Left cardiac atrium (tissue), 4 donors: ENCODE measurements at places on chromosomes 5 and 9.

GRCh38 chr5:81906086-81906485 lies 65.7 kb upstream of the ATG10 start:
- no peak for DNase-seq

DNA sequence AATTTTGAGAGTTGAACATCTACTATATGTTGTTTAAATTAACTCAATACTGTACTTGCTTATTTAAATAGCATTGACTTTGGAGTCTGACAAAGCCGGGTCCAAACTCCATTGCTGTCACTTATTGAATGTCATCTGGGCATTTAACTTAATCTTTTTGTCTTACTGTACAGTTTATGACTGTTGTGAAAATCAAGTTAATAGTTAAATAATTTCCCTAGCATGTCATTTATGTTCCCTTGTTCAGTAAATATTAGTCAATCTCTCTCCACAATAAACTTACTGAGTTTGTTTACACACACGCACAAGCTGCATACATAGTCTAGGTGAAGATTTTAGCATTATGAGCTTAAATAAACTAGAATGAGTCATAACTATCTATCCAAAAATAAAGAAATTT lies 6.3 kb upstream of the UGCG start:
- DNase-seq: no peak

DNA sequence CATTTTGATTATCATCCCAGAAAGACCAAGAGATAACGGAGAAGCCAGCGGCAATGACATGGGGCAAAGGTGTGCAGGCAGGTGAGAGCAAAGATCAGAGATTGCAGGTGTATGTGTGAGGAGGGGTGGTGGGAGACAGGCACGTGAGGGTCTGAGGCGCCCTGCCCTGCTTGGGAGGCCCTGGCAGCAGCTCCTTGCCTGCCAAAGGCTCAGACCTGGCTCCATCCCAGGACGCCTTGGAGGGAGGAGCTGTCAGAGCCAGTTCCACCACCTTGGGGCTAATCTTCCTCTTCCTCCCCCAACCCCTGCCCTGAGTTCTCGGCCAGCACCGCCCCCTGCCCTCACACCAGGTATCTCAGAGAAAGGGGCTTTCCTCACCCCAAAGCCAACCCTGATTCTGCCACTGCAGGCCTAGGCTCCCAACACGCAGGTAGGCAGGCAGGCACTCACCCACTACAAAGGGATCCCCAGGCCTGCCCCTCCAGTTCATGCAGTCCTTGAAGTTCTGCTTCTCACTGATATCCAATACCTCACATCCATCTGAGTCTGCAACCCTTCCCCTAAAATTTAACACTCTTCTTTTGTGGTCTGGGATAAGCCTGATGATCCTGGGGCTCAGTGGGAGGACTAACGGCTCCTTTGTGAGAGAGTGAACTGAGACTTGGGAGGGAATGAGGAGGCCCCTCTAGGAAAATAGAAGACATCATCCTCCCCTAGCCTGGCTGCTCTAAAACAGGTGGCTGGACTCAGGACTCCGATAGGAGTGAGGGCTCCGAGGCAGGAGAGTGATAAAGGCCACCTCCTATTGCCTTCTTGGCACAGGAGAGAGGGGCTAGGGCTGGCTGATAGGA lies 1.8 kb downstream of the AQP3 start:
- DNase-seq: peak; percentile 49

DNA sequence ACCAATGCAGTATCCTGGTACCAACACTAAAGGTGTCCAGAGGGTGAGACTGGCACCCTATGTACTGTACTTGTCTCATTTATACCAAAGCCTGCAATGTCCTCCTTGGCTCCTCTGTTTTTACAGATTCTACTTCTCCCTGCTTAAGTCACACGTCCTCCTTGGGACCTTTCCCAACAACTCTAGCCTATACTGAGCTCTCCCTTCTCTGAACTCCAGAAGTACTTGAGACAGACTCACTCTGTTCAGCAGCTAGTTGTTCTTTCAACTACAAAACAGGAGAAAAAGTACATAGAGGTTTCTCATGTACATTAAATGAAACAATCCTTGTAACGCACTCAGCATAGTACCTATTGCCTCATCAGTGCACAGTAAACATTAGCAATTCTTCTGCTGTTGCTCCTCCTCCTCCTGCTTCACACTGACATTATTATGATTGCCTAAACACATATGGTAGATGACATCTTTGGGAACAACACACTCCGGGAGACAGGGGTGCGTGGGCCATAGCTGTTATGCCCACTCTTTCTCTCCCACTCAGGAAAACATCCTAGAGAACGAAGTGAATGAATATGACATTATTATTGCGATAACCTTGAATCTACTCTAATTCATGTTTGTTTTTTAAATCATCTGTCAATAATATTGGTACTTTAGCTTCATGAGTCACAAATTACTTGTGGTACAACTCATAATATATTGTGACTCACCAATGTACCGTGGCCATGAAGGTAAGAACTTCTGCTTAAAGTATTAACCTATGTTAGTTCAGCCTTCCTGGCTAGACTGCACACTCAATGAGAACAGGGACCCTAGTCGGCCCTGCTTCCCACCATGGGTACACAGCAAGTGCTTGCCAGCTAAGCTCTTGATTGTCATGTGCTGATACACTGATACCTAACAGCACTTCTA lies 180.3 kb upstream of the ADRA1B start:
- no peak for DNase-seq

GRCh38 chr5:107676702-107677101 lies 6.0 kb upstream of the EFNA5 start:
- no peak for DNase-seq

- no peak for DNase-seq
These were observed 34.8 kb downstream of the OLFM1 start for GRCh38 chr9:135122316-135122715.

GRCh38 chr9:133443982-133444381 lies 15.8 kb upstream of the CACFD1 start:
- DNase-seq: no peak

DNA sequence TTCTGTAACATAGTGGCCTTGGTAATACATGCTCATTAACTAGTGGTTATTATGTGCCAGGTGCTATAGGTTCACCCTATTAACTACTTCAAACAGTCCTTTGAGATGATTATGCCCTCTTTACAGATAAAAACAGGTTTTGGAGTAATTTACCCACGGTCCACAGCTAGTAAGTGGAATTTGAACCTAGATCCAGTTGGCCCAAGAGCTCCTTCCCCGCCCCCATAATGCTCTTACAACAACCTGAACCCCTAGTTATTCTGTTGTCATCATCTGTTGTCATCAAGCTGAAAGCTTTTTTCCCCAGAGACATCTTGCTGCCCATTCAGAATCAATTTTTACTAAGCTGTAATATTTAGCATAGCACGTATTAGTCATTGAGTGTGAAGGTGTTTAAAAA lies 23.2 kb downstream of the XPA start:
- DNase-seq: no peak

- no peak for DNase-seq
These were observed 193.9 kb downstream of the ICE1 start for GRCh38 chr5:5616247-5616895.

DNA sequence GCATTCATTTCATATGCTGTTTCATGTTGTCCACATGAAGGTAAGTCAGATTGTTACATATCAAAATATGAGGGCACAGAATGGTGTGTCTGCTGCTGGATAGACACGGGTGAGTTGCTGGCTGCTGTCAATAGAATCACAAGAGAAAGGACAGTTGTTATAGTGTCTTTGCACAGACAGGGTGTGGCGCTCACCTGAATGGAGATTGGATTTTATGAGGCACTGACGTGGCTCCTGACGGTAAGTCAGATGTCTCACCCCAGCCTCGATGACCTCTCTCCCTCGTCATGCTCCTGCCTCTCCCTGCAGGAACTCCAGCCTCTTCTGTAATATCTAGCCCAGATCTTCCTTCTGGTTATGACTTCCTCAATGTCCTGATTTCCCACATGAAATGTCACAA lies 75.4 kb upstream of the SELENOP start:
- DNase-seq: no peak

DNA sequence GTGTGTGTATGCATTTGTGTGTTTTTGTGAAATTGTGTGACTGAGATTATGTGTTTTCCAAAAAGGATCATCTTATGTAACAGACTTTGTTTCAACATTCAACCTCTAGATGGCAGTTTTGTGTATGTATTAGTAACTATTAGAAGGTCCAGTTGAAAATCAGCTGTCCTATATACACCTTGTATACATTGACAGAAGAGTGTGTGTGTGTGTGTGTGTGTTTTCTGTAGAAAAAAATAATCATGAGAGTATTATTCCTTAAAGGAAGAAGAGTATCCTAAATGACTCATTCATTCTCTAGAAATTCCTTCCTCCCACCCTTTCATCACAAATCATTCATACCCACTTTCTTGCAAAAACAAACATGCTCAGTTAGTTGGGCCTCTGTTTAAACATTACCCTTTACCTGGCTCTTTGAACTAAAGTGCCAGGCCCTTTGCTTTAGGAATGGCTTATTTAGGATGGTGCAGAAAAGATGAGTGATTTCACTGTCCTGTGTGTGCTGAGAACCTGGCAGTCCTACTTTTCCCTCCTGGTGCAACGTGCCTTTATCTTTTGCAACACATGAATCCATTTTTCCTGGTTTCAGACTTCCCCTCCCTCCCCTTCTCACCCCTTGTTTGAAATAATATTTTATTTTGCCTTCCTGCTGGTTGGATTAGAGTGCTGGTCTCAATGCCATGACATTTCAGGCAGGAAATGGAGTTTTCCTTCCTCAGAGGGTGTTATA lies 152.2 kb downstream of the ARHGAP26 start:
- no peak for DNase-seq

- DNase-seq: peak; percentile 65
These were observed 661.4 kb upstream of the KLF4 start for GRCh38 chr9:108150736-108151586.

- no peak for DNase-seq
These were observed 119.2 kb downstream of the MSX2 start for GRCh38 chr5:174843263-174844250.

DNA sequence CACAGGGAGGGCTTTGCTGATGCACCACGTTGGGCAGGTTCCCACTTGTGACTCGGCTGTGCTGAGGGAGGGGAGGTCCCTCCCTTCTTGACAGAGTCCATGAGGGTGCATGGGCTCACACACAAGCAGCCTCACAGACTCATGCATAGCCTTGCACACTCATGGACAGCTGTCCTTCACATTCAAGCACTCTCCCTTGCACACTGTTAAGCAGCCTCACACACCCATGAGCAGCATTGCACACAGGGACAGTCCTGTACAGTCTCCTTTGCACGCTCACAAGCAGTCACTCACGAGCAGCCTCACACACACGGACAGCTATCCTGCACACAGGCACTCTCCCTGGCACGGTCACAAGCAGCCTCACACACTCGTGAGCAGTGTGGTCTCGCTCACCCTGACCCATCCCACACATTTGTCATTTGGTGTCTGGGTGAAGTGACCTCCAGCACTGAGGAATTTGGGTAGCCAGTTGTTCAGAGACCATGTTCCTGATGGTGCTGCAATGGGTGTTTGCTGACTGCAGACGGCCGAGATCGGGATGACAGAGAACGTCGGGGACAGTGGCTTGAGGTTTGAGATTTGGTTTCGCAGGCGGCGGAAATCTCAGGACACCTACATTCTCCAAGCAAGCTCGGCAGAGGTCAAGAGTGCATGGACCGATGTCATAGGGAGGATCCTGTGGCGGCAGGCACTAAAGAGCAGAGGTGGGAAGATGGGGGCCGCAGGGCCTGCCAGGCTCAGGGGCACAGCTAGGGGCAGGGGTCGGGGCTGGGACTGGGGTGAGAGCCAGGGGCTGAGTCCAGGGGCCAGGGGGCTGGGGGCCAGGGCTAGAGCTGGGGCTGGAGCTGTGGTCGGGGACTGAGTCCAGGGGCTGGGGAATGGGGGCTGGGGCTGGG lies 17.7 kb upstream of the LRRC14B start:
- peak; percentile 18 for DNase-seq

- DNase-seq: no peak
These were observed 22.4 kb downstream of the CXXC5 start for GRCh38 chr5:139670369-139671095.

GRCh38 chr5:42858031-42858643 lies 46.4 kb upstream of the SELENOP start:
- no peak for DNase-seq

- DNase-seq: no peak
These were observed 120.6 kb downstream of the LHFPL2 start for GRCh38 chr5:78527925-78528324.

GRCh38 chr5:96483878-96484277 lies 50.8 kb upstream of the PCSK1 start:
- no peak for DNase-seq

DNA sequence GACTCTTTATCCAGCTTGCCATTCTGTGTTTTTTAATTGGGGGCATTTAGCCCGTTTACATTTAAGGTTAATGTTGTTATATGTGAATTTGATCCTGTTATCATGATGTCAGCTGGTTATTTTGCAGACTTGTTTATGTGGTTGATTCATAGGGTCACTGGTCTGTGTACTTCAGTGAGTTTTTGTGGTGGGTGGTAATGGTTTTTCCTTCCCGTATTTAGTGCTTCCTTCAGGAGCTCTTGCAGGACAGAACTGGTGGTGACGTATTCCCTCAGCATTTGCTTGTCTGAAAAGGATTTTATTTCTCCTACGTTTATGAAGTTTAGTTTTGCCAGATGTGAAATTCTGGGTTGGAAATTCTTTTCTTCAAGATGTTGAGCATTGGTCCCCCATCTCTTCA lies 381.1 kb downstream of the MAN2A1 start:
- DNase-seq: no peak

- no peak for DNase-seq
These were observed 64.8 kb downstream of the ACER2 start for GRCh38 chr9:19473605-19474004.

- no peak for DNase-seq
These were observed 1653.1 kb upstream of the CDH9 start for GRCh38 chr5:28691526-28691925.

- DNase-seq: peak; percentile 19
These were observed 38.1 kb upstream of the TUSC1 start for GRCh38 chr9:25716220-25716872.

DNA sequence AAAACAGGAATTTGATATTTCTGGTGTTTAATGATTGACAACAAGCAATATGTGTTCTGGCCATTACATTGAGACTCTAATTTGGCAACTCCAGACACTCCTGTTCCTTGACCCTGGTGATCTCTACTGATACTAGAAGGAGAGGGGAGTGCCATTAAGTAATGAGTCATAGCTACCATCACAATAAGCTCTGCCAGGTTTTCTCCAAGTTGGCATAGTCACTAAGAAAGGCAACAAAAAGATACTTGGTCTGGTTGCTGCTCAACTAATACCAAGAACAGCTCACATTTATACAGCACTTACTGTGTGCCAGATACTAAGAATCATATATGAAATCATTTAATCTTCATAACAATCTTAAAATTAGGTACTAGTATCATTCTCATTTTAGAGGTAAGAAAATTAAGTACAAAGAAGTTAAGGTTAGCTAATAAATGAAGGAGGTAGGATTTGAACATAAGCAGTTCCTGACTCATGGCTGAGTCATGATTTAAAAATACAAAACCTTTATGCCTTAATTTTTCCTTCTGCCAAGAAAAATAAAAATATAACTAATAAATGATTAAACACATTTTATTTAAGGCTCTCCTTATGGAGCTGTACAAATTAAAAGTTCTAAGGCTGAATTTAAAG lies 19.9 kb upstream of the PRXL2C start:
- DNase-seq: no peak
